Activated T-helper 17 cell treated with anti-CD3 and anti-CD28 coated beads, Interleukin-2, amount 50 U/mL, for 72 hours (primary cell): ENCODE measurements at places on chromosomes 11 and 22.

GRCh38 chr11:117986981-117987574, 884 bp downstream of the IL10RA start:
- peak; percentile 67 for ATAC-seq
- H3K27ac ChIP-seq: peak overlapping the region; percentile 91
- peaks cover 41% of the 10 kb centered on the region for H3K4me1 ChIP-seq
- H3K36me3 ChIP-seq: peaks cover 75% of the 10 kb centered on the region
- no peaks in the 10 kb centered on the region for H3K27me3 ChIP-seq

DNA sequence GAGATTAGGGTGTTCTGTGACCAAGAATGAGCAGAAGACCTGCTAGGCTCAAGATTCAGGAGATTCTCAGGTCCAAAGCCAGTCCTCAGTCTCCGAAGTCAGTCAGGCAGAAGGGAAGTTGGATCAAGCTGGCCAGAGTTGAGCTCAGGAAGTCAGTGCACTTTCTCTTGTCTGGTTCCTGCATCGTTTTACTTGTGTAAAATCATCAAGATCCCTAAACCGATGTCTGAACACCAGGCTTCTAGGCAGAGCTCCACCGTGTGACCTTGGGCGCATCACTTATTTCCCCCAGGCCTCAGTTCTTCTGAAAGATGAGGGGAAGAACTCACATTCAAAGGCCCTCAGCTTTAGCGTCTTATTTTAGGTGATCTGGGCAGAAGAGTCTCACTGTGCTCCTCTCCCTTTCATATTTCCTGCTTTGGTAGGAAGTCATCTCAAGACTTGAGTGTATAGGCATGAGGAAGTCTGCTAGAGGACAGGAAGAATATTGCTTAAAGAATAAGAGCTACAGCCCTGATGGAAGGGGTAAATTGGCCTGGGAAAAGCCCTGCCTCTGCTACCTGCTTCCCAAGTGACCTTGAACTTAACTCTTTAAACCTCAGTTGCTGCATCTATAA, 20.2 kb downstream of the NF2 start:
- peaks cover 44% of the 10 kb centered on the region for H3K4me1 ChIP-seq
- peak overlapping the region; percentile 64 for H3K27ac ChIP-seq
- peak; percentile 34 for ATAC-seq

GRCh38 chr22:33116841-33117547, 58.8 kb upstream of the SYN3 start:
- no peak overlapping the region for H3K4me3 ChIP-seq
- no peaks in the 10 kb centered on the region for H3K4me1 ChIP-seq
- no peaks in the 10 kb centered on the region for H3K36me3 ChIP-seq
- peak; percentile 40 for ATAC-seq
- no peak overlapping the region for H3K27ac ChIP-seq
- H3K27me3 ChIP-seq: peaks cover 4% of the 10 kb centered on the region

DNA sequence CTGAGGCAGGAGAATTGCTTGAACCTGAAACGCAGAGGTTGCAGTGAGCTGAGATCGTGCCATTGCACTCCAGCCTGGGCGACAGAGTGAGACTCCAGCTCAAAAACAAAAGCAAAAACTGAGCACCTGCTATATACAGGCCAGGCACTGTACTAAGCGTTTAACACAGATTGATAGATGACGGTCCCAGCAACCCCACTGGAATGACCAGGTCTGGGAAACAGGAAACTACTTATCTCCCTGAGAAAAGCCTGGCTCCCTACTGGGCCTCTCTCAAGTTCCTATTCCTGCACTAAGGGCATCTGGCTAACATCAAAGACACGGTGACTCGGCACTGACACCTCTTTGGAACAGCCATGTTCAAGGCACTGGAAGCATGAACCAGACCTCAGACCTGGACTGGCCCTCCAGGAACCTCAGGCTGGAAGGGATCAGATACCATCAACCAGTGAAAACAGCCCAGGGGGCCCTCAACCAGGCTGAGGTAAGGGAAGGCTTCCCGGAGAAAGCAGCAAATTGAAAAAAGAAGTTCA, 16.6 kb downstream of the ARAP1 start:
- H3K36me3 ChIP-seq: no peaks in the 10 kb centered on the region
- no peak overlapping the region for H3K4me3 ChIP-seq
- H3K4me1 ChIP-seq: peaks cover 26% of the 10 kb centered on the region

GRCh38 chr11:66595245-66595904, 2.4 kb downstream of the CCS start:
- peaks cover 11% of the 10 kb centered on the region for H3K36me3 ChIP-seq
- peaks cover 14% of the 10 kb centered on the region for H3K4me1 ChIP-seq
- H3K27me3 ChIP-seq: no peaks in the 10 kb centered on the region

DNA sequence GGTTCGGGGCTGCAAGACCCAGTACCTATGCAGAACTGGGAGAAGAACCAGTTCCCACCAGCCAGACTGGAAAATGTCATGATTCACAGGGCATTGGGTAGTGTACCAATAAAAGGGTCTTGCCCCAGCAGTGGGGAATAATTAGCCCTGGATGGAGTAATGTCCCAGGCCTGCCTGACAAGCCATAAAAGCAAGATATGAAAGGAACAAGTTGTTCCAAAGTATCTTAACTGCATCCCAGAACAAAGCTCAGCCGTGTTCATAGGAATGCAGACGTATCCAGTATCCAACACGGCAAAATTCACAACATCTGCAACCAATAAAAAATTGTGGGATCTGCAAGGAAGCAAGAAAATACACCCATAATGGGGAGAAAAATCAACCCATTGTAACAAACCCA, 47.9 kb downstream of the ASCL2 start:
- H3K4me3 ChIP-seq: no peak overlapping the region
- no peak overlapping the region for H3K27ac ChIP-seq
- ATAC-seq: no peak

DNA sequence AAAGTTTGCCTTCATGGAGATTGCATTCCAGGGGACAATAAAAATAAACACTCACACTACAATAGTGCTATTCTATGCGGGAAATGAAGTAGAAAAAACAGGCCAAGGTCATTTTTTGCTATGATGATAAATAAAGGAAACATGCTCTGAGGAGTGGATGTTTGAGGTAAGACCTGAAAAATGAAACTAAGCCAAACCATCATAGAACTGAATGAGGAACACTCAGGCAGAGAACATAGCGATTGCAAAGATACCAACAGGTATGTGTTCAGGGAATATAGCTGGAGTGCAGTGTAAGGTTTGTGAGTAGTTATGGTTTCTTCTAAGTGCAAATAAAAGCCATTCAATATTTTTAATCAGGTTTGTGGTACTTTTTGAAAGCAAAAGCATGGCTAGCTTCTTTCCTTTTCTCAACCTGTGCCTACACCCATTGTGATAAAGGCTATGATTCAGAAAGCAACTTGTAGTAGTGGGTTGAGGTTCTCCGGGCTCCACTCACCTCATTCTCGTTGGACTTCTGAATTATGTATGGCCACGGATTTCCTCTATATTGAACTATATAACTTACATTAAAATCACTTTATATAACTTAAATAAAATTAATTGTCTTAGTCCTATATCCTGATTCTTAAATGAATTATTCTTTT, 278.2 kb upstream of the CHORDC1 start:
- no peak overlapping the region for H3K27ac ChIP-seq
- ATAC-seq: no peak
- H3K27me3 ChIP-seq: no peaks in the 10 kb centered on the region
- H3K36me3 ChIP-seq: no peaks in the 10 kb centered on the region

- peaks cover 62% of the 10 kb centered on the region for H3K36me3 ChIP-seq
- peak overlapping the region; percentile 86 for H3K4me3 ChIP-seq
- H3K4me1 ChIP-seq: peaks cover 32% of the 10 kb centered on the region
Observed at GRCh38 chr11:47271961-47272661, 2.2 kb downstream of the MADD start.

GRCh38 chr11:46253258-46254132, 24.0 kb upstream of the CREB3L1 start:
- H3K36me3 ChIP-seq: no peaks in the 10 kb centered on the region
- H3K4me3 ChIP-seq: no peak overlapping the region
- no peak overlapping the region for H3K27ac ChIP-seq
- no peaks in the 10 kb centered on the region for H3K27me3 ChIP-seq

DNA sequence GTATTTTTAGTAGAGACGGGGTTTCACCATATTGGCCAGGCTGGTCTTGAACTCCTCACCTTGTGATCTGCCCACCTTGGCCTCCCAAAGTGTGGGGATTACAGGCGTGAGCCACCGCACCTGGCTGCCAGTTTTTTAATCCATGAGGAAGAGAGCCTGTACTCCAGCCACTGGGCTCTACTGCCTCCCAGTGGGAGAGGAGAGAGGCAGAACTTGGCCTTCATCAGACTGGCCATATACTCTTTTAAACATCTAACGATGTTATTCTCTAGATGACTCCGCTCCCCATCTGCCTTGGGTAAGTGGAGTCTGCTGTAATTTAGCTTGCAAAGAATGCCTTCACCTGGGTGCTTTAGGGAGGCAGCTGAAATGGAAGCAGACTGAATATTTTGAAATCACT, 34.6 kb downstream of the SLC6A5 start:
- H3K36me3 ChIP-seq: no peaks in the 10 kb centered on the region
- H3K4me1 ChIP-seq: no peaks in the 10 kb centered on the region
- no peak overlapping the region for H3K4me3 ChIP-seq
- no peak overlapping the region for H3K27ac ChIP-seq

- H3K4me1 ChIP-seq: no peaks in the 10 kb centered on the region
- H3K4me3 ChIP-seq: no peak overlapping the region
- peaks cover 25% of the 10 kb centered on the region for H3K27me3 ChIP-seq
- H3K36me3 ChIP-seq: no peaks in the 10 kb centered on the region
Observed at GRCh38 chr11:57216463-57216862, 20.6 kb downstream of the APLNR start.
